Activated naive CD4-positive, alpha-beta T cell treated with anti-CD3 and anti-CD28 coated beads, Interleukin-2, amount 50 U/mL, for 16 hours (primary cell): ENCODE measurements at places on chromosomes 16 and 17.

- no peak for DNase-seq
These were observed 141.4 kb downstream of the TMEM132E start for GRCh38 chr17:34720760-34721159.

DNA sequence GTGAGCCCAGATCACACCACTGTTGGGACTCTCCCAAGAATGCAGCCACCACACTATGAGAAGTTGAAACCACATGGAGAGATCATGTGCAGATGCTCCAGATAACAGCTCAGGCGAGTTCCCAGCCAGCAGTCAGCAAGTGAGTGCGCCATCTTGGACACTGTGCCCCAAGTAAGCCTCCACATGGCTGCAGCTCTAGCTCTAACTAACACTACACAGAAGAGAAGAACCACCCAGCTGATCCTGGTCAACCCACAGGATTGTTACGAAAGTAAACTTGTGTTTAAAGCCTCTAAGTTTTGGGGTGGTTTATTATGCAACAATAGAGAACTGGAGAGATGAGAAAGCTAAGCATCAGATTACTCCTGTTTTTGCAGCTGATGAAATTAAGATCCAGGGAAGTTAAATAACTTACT is 25.8 kb downstream of the SLC38A7 start:
- no peak for DNase-seq

DNA sequence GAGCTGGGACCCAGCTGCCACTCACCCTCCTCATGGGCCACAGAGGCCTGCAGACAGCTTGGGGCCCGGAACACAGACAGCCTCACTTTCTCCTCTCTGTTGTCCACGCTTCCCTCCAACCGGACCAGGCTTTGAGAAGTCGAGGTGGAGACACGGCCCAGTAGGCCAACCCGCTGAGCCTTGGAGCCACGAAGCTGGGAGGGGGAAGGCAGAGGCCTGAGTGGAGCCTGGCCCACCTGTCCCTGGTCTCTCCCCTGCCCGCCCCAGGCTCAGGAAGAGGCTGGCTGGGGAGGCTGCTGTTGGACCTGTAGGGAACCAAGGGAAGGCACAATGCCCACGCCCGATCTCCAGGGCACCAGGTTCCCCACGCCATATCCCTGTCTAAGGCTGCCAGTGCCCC is 48.1 kb downstream of the RMI2 start:
- DNase-seq, result no peak

DNA sequence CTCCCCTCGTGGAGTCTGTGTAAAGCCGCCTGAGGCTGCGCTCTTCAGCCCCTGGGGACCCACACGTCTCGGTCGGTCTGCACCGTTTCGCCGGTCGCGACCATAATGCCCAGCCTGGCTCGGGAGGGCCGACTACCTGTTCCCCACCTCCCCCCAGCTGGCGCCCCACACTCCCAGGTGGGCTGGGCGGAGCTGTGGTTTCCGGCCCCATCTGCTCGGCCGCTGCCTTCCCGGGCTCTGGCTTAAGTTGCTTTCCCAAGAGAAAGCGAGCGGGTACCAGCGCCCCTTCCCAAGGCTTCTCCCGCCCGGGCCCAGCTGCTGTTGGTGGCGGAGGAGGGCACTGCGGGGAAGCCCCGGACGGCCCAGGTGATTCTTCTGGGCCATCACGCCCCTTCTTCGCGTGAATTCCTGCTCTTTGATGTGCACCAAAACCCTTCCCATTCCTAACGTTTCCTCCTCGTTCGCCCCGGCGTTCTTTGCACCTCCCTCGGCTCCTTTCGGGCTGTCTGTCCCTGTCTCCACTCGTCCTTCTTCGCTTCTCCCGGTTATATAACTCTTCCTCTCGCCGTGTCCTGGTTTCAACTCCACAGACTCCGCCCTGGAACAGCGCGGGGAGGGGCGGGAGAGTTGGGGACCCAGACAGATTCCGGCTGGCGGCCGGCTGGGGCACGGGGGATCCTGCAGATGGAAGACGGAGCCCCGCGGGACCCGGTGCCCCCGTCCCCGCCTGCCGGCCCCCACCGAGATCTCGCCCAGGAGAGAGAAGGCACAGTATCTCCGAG is 2.0 kb downstream of the KDM6B start:
- peak; percentile 48 for DNase-seq

GRCh38 chr16:10682604-10683003 is 12.1 kb downstream of the TEKT5 start:
- no peak for DNase-seq
